Purkinje cell (primary cell): ENCODE measurements at places on chromosomes 16 and 17. TPM values are rescaled to one million over a fixed set of nuclear protein-coding genes. Genes with fewer than 3 reads are reported as not detected.

The CHAD gene
- polyA plus RNA-seq: 1.8 and 2.1 TPM in 2 replicates

The LGALS9C gene
- not detected in 2 replicates for polyA plus RNA-seq

The GLTPD2 gene
- polyA plus RNA-seq: not detected in 2 replicates

The HBA2 gene
- polyA plus RNA-seq: 1.9 and 48.0 TPM in 2 replicates

The RHBDL1 gene
- polyA plus RNA-seq: 0.89 and 2.3 TPM in 2 replicates

The KRT33A gene
- not detected in 2 replicates for polyA plus RNA-seq

The CTRB1 gene
- polyA plus RNA-seq: 1.4 TPM in 1 of 2 replicates, not detected in the other

The ITGAX gene
- 0.28 TPM in 1 of 2 replicates, not detected in the other for polyA plus RNA-seq

The NPIPA3 gene
- 1.2 and 8.7 TPM in 2 replicates for polyA plus RNA-seq

The IKZF3 gene
- 0.10 TPM in 1 of 2 replicates, not detected in the other for polyA plus RNA-seq

The TMEM88 gene
- 0.30 TPM in 1 of 2 replicates, not detected in the other for polyA plus RNA-seq

The CACNG1 gene
- not detected in 2 replicates for polyA plus RNA-seq

The DPEP2NB gene
- polyA plus RNA-seq: not detected in 2 replicates

The FOXN1 gene
- not detected in 2 replicates for polyA plus RNA-seq

The PLXDC1 gene
- 163 and 207 TPM in 2 replicates for polyA plus RNA-seq

The SLC13A2 gene
- polyA plus RNA-seq: not detected in 2 replicates

The TAC4 gene
- not detected in 2 replicates for polyA plus RNA-seq

The NGFR gene
- polyA plus RNA-seq: 5.3 and 8.0 TPM in 2 replicates

The CCL1 gene
- not detected in 2 replicates for polyA plus RNA-seq

The ACBD4 gene
- polyA plus RNA-seq: 0.44 TPM in 1 of 2 replicates, not detected in the other

The RAB40B gene
- 6.7 and 14.4 TPM in 2 replicates for polyA plus RNA-seq

The SLC6A2 gene
- polyA plus RNA-seq: not detected in 2 replicates

The CTF1 gene
- 0.15 TPM in 1 of 2 replicates, not detected in the other for polyA plus RNA-seq

The CPNE7 gene
- 0.71 TPM in 1 of 2 replicates, not detected in the other for polyA plus RNA-seq

The KRTAP2-3 gene
- polyA plus RNA-seq: not detected in 2 replicates

The TNP2 gene
- polyA plus RNA-seq: not detected in 2 replicates

The HES7 gene
- polyA plus RNA-seq: not detected in 2 replicates

The PIRT gene
- polyA plus RNA-seq: 0.20 and 0.95 TPM in 2 replicates

The MYH13 gene
- polyA plus RNA-seq: not detected in 2 replicates

The ABCC3 gene
- polyA plus RNA-seq: 0.45 and 4.3 TPM in 2 replicates

The JPT1 gene
- 49.1 and 67.8 TPM in 2 replicates for polyA plus RNA-seq

The PRR35 gene
- polyA plus RNA-seq: not detected in 2 replicates

The KRT20 gene
- not detected in 2 replicates for polyA plus RNA-seq

The PPY gene
- not detected in 2 replicates for polyA plus RNA-seq

The SOX15 gene
- 5.0 and 6.3 TPM in 2 replicates for polyA plus RNA-seq

The C17orf78 gene
- polyA plus RNA-seq: not detected in 2 replicates

The KRTAP9-2 gene
- not detected in 2 replicates for polyA plus RNA-seq

The RUNDC3A gene
- polyA plus RNA-seq: 40.9 and 41.5 TPM in 2 replicates

The SALL1 gene
- polyA plus RNA-seq: not detected in 2 replicates

The CAVIN1 gene
- polyA plus RNA-seq: 0.17 and 0.29 TPM in 2 replicates

The PRSS36 gene
- 0.43 and 1.8 TPM in 2 replicates for polyA plus RNA-seq
